ENCODE measurements at places on chromosomes 16 and 17.

GRCh38 chr16:27495191-27495590 is 54.5 kb downstream of the GTF3C1 start:
- DNase-seq, result peak; percentile 60

DNA sequence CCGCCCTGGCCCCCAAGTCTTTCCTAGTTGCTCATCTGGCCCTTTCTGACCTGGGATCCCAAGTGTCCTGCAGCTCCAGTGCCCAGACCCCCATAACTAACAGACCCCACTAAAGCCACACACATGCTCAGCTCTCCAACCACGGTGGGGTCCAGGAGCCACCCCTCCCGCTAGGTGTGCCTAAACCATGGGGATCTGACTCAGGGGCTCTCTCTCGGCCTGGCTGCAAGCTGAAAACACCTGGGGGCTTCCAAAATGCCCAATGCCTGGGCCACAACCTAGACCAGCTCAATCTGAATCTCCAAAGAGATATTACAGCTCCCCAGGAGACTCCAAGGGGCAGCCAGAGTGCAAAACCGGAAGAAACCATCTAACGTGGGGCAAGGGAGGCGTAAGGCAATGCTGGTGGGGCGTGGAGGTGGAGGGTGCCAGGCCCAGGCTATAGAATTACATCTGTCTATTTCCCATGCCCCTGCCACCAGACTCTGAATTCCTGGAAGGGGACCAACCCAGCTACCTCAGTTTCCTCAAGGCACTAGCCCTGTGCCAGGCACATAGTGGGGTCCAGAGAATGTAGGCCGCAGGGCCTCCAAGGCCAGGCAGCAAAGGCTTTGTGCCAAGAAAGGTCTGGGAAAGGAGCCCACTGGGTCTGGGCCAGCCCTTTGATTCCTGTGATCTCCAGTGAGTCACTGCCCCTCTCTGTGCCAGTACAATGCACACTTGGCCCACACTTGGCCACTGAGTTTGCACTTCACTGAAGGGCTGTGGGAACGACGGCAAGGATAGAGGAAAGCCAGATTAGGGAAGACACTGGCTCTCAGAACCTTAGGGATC is 3.3 kb downstream of the CD2BP2 start:
- peak; percentile 70 for DNase-seq

GRCh38 chr17:39002991-39003715 is 36.0 kb upstream of the FBXO47 start:
- DNase-seq, result peak; percentile 75

DNA sequence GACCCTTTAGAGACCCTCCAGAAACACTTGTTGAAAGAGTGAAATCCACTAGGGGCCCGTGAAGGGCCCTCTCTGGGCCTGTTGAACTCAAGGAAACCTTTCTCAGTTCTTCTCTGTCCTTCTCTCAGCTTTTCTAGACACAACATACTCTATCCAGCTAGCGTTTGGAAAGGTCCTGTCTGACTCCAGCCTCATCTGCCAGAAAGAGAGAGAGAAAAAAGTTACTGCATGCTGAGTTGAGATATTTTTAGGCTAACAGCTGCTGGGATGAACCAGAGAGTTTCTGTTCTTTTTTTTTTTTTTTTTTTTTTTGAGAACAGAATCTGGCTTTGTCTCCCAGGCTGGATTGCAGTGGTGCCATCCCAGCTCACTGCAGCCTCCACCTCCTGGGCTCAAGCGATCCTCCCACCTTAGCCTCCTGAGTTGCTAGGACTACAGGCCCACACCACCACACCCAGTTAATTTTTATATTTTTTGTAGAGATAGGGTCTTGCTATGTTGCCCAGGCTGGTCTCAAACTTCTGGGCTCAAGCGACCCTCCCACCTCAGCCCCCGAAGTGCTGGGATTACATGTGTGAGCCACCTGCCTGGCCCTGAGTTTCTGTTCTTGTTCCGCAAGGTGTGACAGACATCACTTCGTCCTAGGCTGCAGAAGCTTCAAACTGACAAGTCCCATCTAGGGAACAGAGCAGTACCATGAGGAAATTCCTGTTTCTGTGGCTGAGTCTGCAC is 14.9 kb upstream of the TEX2 start:
- DNase-seq, result peak; percentile 42

DNA sequence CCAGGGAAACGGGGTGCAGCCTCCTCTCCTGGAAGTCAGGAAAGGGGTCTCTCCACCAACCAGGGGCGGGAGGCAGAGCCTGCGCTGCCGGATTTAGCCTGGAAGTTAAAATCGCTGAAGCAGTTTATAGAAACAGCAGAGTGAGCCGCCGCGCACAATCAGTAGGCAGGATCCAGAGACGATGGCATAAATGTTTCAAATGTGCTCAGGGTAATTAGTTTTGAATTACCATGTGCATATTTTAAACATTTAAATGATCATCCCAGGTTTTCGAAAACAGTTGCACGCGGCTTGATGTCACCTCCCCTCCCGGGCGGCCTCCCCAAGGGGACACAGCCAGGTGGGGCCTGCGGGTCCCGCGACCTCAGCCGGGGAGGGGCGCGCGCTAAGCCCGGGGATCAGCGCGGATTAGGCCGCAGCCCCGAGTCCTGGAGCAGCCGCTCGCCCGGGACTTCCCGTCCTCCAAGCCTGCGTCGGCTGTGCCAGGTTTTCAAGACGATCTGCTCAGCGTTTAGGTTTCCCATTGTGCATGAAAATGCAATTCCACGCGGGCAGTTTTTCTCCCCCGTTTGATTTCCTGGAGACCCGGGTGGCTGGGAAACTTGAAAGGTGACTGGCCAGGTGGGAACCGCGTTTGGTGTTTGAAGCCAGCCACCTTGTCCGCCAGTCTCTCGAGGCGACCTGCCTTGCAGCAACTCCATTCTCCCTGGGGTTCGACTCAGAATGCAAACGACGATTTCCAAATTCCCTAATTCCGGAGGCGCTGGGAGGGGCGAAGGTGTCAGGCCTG is 78.3 kb downstream of the RPA1 start:
- peak; percentile 60 for DNase-seq

DNA sequence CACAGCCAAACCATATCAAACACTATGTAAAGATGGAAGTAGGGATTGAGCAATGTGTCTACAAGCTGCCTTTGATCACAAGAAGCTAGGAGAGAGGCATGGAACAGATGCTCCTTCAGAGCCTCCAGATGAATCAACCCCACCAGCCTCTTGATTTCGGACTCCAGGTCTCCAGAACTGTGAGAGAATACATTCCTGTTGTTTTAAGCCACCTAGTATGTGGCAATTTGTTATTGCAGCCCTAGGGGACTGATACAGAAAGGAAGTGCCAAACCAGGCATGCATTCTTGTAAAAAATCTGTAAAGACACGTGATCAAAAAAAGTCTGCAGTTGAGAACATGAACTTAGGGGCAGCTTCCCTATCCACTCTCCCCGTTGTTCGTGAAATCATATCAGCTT is 91.1 kb downstream of the C17orf67 start:
- no peak for DNase-seq

- DNase-seq, result peak; percentile 50
These were observed 82.3 kb downstream of the NT5M start for GRCh38 chr17:17385491-17385890.

- DNase-seq, result no peak
These were observed 12.0 kb upstream of the STAT3 start for GRCh38 chr17:42399948-42400843.

GRCh38 chr17:10290041-10290440 is 82.8 kb downstream of the MYH13 start:
- DNase-seq, result peak; percentile 51

GRCh38 chr17:43723697-43724359 is 34.8 kb downstream of the SOST start:
- no peak for DNase-seq

- DNase-seq, result no peak
These were observed 9.4 kb downstream of the BAHCC1 start for GRCh38 chr17:81404558-81405165.

GRCh38 chr16:76265434-76266045 is 11.7 kb upstream of the CNTNAP4 start:
- DNase-seq, result no peak

DNA sequence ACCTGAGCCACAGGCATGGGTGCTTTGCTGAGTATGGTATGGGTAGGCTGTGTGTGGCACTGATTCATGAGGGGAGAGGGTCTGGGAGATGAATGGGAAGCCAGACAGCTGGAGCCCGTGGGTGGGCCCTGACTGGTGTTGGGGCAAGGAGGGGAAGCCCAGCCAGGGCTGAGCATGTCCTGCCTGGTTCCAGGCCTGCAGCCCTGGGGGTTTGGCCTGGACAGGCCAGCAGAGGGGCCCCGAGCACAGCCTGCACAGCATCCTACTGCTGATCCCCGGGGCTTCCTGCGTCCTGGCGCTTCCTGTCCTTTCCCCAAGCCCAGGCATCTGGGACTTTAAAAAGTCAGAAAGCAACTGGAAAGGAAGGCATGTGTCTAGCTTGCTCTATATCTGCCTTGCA is 4.6 kb upstream of the MVD start:
- DNase-seq, result no peak

DNA sequence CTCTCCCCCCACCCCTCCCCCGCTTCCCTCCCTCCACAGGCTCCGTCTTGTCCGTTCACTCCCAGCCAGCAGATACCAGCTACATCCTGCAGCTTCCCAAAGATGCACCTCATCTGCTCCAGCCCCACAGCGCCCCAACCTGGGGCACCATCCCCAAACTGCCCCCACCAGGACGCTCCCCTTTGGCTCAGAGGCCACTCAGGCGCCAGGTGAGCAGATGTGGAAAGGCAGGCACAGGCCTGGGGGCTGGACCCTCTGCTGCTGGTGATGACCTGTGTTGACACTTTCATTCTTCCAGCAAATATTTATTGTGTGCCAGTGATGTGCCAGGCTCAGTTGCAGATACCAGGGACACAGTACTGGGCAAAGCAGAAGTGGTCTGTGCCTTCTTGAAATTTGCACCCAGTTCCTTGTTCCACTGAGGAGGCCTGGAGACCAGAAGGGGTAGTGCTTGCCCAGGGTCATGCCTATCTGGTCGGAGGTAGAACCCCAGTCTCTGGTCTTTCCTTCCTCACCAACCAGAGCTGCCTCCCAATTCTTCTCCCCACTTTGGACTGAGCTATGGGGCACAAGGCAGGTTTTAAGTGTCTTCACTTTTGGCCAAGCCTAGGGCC is 10.3 kb upstream of the ABCC3 start:
- no peak for DNase-seq

- DNase-seq, result no peak
These were observed 17.9 kb upstream of the TRPV3 start for GRCh38 chr17:3575511-3575910.

- peak; percentile 11 for DNase-seq
These were observed 64.2 kb upstream of the TNRC6C start for GRCh38 chr17:77894126-77894956.

DNA sequence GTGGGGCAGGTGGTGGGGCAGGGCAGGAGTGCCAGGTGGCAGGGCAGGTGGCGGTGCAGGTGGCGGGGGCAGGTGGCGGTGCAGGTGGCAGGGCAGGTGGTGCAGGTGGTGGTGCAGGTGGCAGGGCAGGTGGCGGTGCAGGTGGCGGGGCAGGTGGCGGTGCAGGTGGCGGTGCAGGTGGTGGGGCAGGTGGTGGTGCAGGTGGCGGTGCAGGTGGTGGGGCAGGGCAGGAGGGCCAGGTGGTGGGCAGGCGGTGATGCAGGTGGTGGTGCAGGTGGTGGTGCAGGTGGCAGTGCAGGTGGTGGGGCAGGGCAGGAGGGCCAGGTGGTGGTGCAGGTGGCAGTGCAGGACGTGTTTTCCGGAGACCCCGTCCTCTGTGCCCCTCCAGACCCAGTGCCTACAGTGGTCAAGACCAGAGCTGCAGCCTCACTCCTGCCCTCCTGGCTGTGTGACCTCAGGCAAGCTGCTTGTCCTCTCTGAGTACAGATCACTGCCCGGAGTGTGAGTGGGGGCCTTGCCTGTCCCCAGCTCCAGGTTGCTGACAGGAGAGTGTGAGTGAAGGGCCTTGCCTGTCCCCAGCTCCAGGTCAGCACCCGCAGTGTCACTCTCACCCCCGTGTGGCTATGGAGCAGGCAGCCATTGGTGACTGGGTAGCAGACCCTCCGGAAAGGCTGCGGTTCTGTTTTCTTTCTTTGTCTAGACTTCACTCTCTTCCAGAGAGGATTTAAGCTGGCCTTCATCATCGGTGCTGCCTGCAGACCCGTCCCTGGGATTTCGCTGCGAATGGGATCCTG is 16.1 kb upstream of the NPTX1 start:
- DNase-seq, result no peak

DNA sequence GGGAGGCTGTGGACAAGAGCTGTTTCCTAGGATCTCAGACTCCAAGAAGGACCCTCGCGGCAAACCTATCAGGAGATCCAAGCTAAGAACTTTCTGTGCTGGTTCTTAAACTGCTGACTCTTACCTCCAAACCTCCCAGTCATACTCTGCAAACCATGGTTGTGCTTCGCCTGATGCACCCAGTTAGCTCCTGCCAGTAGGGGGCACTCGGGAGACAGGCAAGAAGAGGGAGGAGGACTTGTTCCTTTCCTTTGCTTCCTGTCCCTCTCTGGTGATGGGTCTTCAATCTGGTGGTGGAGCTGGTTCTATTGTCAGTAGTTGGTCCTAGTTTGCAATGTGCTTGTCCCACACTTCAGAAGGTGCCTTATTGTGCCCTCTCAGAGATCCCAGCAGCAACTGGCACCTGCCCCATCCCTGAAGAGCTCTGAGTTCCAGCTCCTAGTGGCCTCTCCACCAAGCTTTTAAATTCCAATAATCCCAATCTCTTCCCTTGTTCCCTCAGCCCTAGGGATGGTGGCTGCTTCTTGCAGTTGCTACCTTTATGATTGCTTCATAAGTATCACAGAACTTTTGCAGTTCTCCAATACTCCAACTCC is 113.5 kb upstream of the RPL38 start:
- peak; percentile 33 for DNase-seq

DNA sequence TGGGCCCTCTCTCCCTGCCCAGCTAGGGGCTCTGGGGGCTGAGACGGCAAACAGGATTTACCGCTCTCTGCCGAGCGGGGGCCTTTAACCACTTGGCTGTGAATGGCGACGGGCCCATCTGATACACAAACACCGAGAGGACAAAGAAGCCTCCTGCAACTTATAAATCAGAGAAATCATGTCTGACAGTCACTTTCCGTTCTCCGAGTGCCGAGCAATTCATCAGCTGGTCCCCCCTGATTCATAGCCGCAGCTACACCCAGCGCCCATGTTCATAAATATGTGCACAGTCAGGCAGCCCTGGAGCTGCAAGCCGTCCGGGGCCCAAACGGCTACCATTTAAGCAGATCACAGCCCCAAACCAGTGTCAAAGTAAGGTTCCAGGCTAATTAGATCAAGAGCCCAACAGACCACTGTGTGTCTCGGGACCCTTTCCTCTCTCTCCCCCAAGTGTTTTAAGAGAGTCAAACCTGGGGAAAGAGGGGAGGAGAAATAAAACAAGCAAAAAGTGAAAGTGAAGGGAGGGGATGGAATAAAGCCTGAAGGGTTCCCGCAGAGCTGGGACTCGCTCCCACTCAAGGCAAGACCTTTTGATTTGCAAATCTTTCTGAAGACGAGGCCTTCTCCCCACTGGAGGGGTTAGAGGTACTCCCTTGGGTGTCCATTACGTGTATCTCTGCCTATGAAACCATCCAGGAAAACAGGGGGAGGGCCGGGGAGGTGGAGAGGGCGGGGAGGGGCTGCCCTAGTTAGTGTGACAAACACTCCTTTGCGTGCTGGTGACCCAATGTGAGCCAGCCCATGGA is 154.7 kb downstream of the C16orf78 start:
- no peak for DNase-seq

GRCh38 chr16:66652661-66653360 is 43.7 kb downstream of the CMTM4 start:
- no peak for DNase-seq
